ENCODE measurements at places on chromosomes 7 and 10.

DNA sequence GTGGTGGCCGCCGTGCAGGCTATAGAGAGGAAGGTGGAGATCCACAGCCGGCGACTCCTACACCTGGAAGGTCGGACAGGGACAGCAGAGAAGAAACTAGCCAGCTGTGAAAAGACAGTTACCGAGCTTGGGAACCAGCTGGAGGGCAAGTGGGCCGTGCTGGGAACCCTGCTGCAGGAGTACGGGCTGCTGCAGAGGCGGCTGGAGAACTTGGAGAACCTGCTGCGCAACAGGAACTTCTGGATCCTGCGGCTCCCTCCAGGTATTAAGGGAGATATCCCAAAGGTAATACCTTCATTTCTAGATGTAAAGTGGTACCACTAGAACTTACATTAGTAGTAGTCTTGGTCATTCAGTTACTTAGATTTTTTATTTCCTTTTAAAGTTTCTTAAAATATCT, 6.8 kb downstream of the ZNF398 start:
- DNase-seq = no peak

- no peak for DNase-seq
Observed at GRCh38 chr7:67878808-67879207, 882.2 kb downstream of the TYW1 start.

GRCh38 chr7:33882950-33883670, 22.2 kb upstream of the BMPER start:
- no peak for DNase-seq

DNA sequence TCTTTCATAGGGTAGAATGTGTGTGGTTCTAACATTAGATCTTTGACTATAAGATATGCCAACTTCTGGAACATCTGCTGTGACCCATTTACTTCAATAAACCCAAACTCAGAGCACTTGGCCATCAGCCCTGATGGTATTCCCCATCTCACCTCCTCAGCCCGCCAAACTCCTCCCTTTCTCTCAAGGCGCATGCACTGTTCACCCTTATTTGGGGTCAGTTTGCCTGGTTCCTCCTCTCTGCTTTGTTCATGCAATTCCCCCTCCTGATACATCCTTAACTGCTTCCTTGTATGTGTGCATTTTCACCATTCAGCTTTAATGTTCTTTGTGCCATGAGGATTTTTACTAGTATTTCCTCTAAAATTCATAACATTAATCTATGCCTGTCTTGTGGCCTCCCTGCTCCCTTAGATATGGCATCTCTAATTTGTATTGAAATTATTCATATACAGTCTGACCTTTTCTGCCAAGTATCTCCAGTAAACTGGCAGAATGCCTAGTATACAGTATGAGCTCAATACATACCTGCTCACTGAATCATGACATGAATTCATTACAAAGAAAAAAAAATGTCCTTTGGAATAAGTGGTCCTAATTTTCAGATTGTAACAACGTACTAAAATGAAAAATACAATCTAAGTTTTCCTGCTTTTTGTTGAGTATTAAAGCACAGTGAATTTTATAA, 336.8 kb upstream of the IGFBP3 start:
- no peak for DNase-seq

DNA sequence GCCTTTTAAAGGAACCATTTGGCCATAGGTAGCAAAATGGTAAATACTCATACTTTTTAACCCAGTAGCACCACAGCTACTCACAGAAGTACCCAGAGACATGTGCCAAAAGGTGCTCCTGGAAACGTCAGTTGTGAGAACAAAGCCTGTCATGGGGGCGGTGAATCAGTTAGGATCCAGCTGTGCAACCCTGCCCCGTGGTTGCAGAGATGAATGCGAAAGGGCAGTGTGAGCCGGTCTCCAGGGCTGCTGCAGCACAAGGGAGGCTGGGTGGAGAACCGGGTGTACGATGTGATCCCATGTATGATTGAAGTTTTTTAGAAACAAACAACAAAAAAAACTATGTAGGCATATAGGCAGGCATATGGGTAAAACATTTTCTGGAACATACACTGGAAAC, 1.3 kb upstream of the LRRC18 start:
- no peak for DNase-seq

DNA sequence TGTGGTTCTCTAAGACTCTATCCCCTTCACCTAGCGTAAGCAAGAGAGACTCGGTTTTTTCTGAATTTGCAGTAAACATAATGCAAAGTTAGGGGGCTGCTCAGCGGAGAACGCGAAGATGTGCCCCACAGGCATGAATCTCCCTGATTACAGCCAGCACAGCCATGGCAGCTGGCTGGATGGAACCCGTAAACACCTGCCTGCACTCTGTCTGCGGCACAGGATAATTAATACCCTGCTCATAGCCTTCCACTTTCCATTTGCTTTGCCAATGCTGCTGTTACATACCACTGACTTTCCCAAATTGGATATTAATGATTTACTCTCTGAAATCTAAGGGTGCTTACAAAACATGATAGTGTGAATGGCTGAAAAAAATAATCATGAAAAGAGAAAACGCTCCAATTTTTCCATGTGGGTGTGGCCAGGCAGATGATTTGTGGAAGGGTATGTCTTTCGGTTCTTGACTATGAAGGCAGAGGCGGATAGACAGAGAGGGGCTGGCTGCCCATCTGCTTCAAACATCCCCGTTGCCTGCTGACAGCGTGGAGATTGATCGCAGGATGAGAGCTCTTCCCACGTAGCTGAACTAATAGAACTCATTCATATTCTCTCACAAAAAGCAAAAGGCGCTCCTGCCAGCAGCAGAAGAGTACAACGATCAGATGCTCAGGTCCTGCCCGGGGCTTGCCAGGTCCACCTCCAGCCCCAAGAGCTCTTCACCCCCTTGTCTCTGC, 193.2 kb upstream of the GHITM start:
- no peak for DNase-seq

DNA sequence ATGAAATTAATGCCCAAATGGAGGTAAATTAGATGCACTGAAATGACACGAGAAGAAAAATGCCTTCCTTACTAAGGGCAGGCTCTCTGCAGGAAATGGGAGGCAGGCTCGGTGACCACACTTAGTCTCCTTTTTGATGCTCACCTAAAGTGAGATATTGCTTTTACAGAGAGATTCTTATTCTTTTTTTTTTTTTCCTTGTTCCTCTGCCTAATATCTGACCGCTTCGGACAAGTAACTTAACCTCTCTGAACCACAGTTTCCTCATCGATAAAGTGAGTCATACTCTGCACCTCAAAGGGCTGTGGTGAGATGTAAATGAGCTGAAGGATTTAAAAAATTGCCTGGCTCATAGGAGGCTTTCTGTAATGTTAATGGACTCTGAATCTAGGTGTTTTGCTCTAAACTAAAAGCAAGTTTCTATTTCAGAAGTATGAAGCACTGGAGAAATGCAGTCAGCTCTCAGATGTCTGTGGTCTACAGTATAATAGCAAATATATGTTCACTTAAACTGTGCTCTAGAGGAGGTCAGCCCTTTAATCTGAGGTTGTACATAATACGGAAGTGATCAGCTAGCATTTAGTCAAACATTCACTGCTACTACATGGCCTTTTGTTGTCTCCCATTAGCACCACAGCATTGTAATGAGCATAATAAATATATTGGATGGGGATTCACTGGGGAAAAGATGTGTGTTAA, 23.2 kb downstream of the NKX2-3 start:
- DNase-seq = no peak

DNA sequence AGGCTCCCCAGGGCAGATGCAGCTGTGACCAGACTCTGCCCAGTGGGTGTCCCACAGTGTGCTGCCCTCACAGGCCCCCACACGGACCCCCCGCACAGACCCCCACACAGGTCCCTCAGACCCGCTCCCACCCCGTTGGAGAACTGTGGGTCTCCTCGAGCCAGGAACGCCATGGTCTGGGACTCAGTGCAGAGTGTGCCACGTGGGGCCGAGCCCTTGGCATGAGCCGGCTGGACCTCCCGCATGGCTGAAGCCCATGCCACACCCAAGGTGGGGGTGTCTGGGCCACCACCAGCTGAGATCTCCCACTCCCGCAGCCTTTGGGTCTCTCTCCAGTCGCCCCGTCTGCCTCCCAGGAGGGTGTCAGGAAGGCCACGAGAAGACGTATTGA, 34.3 kb downstream of the JAKMIP3 start:
- DNase-seq = no peak
